ENCODE measurements at places on chromosomes 16 and 17. TPM values are rescaled to one million over a fixed set of nuclear protein-coding genes. Genes with fewer than 3 reads are reported as not detected.

- peak; percentile 23 for DNase-seq
Observed at GRCh38 chr17:2094891-2095535, 40.1 kb downstream of the HIC1 start.

GRCh38 chr16:88466175-88466862, 13.2 kb downstream of the ZFPM1 start:
- no peak for DNase-seq

DNA sequence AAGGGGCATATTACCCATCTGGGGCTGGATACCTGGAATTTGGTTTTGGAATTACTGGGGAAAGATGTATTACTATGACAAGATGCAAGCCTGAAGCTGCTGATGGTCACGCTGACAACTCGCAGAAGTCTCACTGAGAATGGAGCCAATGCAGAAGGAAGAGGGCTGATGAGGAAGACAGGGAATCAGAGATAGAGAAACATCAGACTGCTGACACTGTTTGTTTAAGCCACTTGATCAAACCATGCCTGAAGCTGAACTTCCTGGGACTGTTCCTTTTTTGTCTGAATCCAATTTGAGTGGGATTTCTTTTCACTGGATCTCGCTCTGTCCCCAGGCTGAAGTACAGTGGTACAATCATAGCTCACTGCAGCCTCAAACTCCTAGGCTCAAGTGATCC, 133.9 kb downstream of the GAS7 start:
- DNase-seq, result no peak

DNA sequence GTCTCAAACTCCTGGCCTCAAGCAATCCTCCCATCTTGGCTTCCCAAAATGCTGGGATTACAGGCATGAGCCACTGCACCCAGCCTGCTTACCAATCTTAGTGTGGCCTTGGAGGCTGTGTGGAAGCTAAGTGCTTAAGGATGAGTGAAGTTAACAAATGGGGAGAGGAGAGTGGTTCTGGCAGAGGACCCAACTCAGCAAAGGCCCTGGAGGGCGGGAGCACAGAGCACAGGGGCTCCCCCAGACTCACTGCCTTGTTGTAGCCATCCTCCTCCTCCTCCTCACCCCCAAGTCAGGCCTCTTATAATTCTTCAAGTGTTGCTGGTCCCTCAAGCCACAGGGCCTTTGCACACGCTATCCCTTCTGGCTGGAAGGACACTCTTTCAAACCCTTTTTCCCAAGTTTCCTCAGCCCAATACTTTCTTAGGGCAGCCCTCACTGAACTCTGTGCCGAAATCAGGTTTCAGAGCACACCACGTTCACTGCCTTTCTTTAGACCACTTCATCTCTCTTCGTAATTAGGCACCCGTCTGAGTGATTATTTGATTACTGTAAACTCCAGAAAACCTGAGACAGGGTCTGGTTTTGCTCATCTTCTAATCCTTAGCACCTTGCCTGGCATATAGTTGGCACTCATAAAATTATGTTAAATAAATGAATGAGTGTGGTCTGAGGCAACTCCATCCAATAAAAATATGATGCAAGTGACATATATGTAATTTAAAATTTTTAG, 23.4 kb downstream of the NGFR start:
- no peak for DNase-seq

DNA sequence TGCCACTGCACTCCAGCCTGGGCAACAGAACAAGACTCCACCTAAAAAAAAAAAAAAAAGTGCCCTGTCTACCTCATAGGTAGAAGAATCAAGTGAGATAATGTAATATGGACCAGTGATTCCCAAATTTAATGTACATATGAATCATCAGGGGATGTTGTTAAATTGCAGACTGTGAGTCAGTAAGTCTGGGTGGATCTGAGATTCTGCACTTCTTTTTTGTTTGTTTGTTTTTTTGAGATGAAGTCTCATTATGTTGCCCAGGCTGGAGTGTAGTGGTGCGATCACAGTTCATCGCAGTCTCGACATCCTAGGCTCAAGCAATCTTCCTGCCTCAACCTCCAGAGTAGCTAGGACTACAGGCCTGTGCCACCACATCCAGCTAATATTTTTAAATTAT, 31.6 kb downstream of the HOXB1 start:
- no peak for DNase-seq

DNA sequence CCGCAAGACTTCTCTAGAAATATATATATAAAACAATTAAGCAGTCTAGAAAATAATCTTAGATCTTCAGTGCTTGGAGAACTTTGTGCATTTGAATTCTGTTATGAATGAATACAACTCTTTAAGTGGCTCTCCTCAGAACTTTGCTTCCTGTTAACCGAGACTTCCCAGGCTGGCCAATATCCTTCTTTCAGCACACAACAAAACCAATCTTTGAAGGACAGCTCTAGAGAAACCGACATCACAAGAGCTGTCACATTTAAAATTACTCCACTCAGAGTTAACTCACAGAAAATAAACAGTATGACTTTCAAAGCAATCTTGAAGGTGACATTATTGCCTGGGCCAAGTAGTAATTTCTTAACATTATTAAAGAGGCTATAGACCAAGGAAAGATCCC, 49.7 kb upstream of the ITGA2B start:
- DNase-seq, result no peak

GRCh38 chr17:72812823-72813222, 279.7 kb downstream of the SLC39A11 start:
- DNase-seq, result no peak

- no peak for DNase-seq
Observed at GRCh38 chr17:77779711-77780539, 178.6 kb upstream of the TNRC6C start.

DNA sequence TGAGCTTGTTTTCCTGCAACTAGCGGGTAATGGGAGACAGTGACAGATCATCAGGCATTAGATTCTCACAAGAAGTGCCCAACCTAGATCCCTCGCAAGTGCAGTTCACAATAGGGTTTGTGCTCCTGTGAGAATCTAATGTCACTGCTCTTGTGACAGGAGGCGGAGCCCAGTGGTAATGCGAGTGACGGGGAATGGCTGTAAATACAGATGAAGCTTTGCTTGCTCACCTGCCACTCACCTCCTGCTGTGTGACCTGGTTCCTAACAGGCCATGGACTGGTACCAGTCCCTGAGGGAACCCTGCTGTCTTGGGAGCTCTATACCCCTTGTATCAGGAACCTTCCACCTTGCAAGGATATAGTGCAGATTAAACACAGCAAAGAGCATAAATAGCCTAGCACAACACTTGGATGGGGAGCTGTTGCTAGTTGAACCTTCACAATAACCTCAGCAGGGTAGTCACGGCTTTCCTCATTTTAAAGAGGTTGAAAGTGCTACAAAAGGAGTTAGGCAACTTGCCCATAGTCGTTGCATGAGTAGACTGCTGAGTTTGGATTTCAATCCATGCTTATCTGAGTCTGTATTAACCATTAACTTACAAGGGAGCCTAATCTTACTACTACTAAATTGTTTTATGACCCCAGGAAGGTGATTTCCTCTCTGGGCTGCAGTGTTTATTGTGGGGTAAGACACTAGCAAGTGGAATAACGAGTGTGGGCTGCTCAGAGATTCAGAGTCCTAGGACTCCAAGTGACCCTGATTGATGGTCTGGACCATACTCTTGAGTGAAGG, 156.6 kb upstream of the ZFHX3 start:
- no peak for DNase-seq

GRCh38 chr16:50509521-50510341, 38.5 kb upstream of the NKD1 start:
- DNase-seq, result no peak

DNA sequence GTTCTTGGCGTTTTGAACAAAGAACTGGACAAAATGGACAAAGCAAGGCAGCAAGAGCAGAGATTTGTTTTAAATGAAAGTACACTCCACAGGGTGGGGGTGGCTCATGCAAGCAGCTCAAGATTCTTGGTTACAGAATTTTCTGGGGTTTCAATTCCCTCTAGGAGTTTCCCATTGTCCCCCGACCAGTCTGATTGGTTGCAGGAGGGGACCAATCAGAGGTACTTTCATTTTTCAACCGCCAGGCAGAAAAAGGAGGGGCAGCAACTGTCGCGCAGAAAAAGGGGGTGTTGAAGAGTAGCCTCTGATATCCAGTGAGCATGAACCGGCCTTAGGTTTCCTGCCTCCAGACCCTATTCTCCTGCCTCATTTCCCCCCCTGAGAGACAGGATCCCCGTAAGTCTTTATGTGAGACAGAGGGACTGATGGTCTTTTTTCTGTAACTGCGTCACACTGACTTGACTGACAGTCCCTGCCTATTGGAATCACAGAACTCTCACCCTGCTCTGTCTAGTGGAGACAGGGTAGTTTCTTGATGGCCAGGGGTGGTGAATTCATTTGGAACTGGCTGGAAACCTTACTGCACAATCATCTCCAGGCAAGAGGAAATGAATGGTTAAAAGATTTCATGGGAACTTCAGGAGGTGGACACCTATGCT, 59.4 kb upstream of the ALOX12 start:
- DNase-seq, result no peak

RASL10B gene
- 0.49 TPM for total RNA-seq

HAS3 gene
- 9.9 TPM for total RNA-seq

TBC1D3G gene
- total RNA-seq, result not detected

CES3 gene
- not detected for total RNA-seq

SKAP1 gene
- total RNA-seq, result 0.89 TPM

ITPRIPL2 gene
- total RNA-seq, result 28.8 TPM

CCL16 gene
- total RNA-seq, result not detected

RFNG gene
- total RNA-seq, result 19.3 TPM

Measured in skin of body (tissue), 3 donors.